Left renal pelvis (tissue), 4 donors: ENCODE measurements at places on chromosomes 1 and 21. TPM values are rescaled to one million over a fixed set of nuclear protein-coding genes. Genes with fewer than 3 reads are reported as not detected.

Gene RGS18
- polyA plus RNA-seq = 2.8 TPM

- DNase-seq = no peak
These were observed 275.5 kb downstream of the RGS7 start for GRCh38 chr1:241081473-241081872.

- no peak for DNase-seq
These were observed 49.2 kb downstream of the RALGPS2 start for GRCh38 chr1:178774263-178774662.

DNA sequence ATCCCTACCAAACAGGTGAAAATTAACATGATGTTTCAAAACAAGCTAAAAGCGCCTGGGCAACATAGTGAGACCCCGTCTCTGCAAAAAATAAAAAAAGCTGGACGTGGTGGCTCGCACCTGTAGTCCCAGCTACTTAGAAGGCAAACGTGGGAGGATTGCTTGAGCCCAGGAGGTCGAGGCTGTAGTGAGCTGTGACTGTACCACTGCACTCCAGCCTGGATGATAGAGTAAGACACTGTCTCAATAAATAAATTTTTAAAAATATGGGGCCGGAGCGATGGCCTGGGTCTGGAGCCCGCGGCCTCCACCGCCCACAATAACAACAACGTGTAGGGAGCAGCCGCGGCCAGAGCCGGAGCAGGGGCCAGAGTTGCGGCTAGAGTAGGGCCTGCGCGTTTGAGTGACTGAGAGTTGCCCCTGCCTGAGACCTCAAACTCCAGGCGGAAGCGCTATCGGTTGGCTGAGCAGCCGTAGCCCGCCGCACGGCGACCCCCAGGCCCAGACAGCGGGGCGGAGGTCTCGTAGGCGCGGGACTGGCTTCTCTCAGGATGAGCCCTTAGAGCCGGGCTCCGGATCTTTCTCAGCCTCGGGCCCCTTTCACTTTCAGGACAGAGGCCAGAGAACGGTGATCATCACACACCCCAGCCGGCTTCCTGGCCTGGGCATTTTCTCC, 41.4 kb downstream of the ZMYM1 start:
- DNase-seq = no peak

DNA sequence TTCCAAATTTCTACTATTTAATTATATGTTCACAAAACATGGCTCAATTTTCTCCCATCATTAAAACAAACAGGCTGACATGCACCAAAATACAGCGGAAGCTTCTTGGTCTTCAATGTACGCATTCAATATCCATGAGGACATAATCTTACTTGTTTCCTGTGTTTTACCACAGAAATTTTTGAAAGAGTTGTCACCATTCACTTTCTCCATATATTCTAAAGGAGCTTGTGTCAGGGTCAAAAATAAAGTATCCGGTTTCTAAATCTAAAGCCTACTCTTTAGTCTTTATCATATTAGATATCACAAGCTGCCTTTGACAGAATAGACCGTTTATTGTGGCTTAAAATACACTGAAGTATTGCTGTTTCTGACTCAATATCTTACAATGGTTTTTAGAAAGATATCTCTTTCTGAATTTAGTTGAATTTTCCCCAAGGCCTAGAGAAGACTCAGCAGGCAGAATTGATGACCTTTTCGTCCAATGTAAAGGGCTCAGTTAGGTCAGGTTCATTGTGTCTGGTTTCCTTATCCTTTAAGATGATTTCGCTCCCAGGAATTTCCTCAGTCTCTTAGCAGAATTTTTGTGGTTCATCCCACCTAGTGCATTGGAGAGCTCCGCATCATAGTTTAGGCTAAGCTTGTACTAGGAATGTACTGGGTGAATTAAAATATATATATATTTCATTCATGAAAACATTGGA, 717.2 kb downstream of the NCAM2 start:
- DNase-seq = no peak

- no peak for DNase-seq
These were observed 41.0 kb upstream of the GREM2 start for GRCh38 chr1:240652961-240653409.

Gene RGSL1
- not detected for polyA plus RNA-seq

DNA sequence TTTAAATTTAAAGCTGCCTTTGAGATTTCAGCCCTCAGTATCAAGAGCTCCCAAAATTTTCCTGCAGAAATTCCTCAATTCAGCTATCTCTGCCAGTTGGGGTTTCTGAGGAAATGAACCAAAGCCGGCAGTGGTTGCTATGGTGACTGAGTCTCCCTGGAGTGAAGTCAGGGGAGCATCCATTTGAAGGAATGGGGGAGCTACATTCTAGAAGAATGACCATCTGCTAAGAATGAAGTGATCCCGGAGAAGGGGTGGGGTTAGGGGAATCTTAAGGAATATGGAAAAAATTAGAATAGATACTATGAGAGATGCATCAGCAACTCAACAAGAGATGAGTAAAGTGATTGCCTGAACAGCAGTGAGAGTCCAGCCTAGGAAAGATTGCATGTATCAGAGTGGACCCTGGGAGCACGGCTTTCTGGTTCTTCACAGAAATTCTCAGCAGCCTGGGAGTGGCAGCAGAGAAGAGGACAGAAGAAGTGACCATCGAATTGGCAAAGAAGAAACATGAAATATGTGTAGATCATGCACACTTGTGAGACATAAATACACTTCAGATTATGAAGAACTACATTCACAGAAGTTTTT, 94.7 kb downstream of the CHD1L start:
- DNase-seq = peak; percentile 3
